ENCODE measurements at places on chromosomes 2 and 18.

DNA sequence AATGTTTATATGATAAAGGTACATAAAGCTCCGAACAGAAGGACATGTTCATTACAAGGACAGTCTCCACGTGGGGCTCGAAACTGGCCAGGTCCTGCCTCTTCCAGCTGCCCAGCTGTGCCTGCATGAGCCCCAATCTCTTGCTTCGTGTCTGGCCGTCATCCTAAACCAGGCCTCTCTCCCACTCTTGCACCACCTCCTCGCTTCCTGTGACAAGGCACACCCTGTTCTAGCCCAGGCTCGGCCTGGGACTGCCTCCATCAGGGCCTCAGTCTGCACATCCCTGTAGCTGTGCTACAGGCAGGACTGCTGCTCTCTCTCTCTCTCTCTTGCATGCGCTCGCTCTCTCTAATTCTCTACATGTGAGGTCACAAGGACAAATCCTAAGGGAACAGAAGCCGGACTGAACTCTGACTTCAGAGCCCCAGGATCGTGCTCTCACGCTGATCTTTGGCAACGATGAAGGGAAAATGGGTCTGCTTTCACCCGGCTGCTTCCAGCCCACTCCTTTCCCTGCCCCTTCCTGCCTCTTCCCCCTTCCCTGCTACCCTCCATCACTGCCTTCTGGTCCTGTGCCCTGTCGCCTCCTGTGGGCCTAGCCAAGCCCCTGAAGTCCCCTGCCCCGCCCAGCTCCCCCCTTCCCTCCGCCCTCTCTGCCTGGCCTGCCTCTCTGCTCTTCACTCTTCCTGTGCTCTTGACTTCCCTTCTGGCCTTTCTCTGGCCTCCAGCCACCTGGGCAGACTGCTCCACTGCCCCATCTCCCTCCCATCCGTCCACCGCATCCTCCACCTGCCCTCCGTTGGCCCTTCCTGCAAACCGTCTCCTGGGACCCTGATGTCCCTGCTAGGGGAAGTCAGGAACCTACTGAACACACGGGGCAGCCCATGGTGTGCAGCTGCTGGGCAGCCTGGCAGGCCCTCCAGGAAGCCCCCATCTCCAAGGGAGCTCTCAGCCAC is 7.8 kb upstream of the GPR55 start:
- peak; percentile 36 for DNase-seq

GRCh38 chr2:97005353-97005752 is 19.0 kb upstream of the FAM178B start:
- no peak for DNase-seq

- DNase-seq: no peak
Observed at GRCh38 chr2:37737507-37737906, 66.1 kb upstream of the CDC42EP3 start.

GRCh38 chr2:16614314-16614860 is 51.2 kb downstream of the CYRIA start:
- no peak for DNase-seq

- peak; percentile 10 for DNase-seq
Observed at GRCh38 chr2:68292108-68292710, 27.5 kb downstream of the CNRIP1 start.

DNA sequence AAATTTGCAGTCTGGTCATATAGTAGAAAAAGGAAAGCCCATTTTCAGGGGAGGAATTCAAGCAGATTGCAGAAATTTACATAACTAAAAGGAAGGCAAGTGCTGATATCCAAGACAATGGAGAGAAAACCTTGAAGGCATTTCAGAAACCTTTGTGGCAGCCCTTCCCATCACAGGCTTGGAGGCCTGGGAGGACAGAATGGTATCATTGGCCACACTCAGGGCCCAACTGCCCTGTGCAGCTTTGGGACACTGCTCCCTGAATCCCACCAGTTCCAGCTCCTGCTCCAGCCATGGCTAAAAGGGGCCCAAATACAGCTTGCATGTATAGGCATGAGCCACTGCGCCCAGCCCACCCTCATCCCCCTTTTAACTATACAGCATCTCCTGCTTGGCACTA is 81.1 kb upstream of the NYAP2 start:
- DNase-seq: no peak

DNA sequence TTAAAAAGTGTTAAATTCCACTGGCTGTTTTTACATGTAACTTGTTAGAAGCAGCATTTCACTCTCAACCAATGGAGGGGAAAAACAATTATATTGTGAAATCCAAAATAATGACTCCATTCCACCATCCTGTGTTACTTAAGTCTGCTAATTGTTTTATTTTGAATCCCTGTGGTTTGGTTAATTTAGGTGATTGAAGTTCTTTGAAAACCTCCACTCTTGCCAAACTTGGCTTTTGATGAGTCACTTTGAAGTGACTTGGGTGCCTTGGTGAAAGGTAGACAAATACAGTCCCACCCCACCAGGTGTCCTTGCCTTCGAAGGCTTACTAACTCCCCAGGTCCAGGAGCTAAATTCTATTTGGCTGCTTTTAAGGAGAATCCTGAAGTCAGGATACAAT is 1303.8 kb upstream of the NRXN1 start:
- DNase-seq: no peak

DNA sequence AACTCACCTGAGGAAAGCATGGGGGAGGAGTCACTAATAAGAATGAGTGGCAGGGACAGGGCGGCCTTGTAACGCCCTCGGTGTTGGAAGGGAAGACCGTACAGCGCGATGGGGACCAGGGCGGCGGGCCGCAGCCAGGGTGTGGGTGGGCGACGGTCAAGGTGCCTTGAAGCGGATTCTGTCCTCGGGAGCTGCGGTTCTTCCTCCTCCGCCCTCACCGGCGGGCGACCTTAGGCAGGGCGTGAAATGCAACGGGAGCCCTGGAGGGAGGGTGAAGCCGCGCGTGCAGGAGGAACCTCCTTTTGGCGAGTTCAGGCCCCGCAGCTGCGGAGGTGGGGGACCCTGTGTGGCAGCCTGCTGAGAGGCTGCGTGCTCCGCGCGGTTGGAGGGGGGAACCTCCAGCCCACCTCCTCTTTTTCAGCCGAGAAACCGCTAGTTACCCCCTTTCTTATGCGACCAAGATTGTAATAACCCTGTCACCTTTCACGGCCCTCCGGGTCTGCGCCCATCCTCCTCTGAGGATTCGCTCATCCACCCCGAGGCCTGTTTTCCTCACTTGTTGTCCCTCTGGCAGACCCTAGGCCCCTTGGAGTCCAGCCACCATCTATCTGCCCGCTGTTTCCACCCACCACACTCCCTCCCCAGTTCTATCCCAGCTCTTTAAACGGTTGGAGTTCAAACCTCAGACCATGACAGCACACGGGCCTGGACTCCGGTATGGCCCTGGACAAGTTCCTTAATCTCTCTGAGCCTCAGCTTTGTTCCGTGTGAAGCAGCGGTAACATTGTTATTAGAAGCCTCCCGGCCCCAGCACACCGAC is 823 bp upstream of the RNU2-63P start:
- DNase-seq: peak; percentile 16

GRCh38 chr2:48939232-48939631 is 183.7 kb upstream of the LHCGR start:
- no peak for DNase-seq

GRCh38 chr18:49967171-49967570 is 153.8 kb upstream of the ACAA2 start:
- no peak for DNase-seq

DNA sequence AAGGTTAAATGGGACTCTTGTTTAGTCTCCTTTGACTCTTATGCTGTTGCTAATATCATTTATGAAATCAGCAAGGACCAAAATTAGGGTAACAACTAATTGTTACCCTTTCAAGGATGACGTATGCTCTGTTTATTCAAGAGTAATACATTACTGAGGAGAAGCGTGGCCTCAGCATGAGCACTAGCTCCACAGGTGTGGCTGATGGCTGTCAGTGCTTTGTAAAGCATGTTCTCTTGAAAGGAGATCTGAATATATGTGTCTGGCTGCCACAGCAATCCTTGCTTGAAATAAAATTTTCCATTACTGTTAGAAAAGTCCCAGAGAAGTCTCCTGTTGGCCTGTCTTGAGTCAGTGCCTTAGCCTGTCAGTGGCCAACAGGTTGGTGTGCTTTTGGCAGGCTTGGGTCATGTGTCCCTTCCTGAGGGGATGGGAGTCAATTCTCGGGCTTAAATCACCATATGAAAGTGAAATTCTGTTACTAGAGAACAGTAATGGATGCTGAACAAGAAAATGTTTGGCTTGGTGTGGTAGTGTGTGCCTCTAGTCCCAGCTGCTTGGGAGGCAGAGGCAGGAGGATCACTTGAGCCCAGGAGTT is 32.7 kb downstream of the ABI2 start:
- DNase-seq: no peak

DNA sequence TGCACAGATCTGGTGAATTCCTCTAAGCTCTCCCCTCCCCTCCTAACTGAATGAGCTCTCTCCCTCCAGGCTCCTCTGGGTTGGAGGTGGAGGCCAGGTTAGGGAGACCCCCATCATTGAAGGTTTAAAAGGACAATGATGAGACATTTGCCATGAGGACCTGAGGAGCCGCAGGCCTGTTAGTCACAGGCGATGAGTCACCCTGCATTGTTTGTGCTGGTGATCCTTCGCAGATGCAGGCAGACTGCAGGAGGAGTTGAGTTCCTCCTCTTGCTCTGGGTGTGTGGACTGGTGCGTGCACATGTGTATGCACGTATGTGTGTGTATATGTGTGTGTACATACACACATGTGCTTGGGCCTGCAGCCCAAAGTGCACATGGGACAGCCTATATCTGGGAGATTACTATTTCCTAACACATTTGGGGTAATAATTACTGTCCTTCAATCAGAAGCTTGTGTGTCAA is 42.0 kb downstream of the MCFD2 start:
- peak; percentile 86 for DNase-seq

- no peak for DNase-seq
Observed at GRCh38 chr2:136081582-136082210, 36.3 kb downstream of the CXCR4 start.

GRCh38 chr2:141610564-141611175 is 520.1 kb downstream of the LRP1B start:
- DNase-seq: no peak

DNA sequence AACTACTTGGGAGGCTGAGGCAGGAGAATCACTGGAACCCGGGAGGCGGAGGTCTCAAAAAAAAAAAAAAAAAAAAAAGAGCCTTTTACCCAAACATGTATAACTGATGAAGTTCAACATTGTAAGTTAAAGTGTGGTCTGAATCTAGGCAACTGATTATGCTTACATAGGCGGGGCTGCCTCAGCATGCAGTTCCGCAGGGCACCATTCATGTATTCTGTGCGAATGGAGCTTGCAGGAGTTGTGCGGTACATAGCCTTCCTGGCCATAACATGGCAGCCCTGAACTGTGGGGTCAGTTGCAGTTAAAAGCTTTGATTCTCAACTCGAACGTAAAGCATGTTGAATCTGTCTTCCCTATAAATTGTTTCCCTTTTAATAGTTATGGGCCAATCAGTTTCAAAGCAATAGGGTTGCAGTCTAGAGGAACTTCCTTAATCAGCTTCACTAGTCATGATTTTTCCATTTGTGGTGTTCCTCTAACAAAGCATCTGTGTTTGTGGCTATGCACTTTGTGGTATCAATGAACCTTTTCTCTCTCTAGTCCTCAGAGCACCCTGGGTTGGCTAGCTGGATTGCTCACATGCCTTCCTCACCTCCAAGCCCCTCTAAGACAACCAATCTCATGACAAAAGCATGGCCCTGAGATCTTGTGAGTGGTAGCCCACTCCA is 30.6 kb upstream of the CEP68 start:
- DNase-seq: no peak

GRCh38 chr18:8471372-8471771 is 137.9 kb upstream of the RAB12 start:
- DNase-seq: no peak

DNA sequence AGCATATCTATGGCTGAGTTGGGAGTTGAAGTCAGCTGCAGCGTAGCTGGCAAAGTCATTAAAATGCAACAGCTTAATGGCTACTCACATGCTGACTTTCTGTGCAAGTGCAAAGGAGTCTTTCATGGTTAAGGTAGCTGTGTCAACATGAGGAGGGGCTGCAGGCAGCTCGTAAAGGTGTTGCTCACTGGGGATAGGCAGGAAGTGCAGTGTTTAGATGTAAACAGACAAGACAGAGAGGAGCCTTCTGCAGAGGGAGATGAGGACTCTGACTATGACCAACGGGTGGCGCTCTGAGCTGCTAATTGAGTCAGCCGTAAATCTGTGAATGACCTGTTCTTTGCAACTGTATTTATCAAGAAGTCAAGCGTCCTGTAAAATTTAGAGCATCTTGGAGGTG is 22.3 kb upstream of the CAVIN2 start:
- no peak for DNase-seq

DNA sequence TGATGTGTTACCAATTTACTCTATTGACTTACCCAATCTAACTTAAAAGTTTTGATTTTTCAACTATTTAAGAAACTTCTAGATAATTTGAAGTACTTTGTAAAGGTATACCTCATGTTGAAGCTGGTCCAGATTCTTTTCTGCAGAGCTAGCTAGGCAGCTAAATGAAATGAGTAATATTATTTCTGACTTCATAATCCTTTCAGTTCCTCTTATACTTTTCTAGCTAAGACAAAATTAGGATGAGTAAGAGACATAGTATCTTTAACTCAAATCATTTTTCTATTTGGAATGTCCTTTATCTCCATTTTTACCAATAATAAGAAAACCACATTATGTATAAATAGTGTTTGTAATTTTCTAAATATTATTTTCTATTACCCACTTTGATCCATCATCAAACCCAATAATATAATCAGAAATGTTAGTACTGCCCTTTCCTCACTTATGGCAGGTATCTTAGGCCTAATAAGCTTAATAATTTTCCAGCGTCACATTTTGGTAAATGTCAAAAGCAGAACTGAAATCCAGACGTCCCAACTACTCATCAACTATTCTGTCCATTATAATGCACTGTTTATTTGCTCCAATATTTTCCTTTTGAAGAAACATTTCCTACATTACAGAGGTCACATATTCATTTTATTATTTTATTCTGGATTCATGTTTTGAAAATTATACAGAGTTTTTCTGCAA is 456.6 kb downstream of the THSD7B start:
- no peak for DNase-seq

- DNase-seq: no peak
Observed at GRCh38 chr18:62377131-62377807, 52.2 kb downstream of the TNFRSF11A start.

DNA sequence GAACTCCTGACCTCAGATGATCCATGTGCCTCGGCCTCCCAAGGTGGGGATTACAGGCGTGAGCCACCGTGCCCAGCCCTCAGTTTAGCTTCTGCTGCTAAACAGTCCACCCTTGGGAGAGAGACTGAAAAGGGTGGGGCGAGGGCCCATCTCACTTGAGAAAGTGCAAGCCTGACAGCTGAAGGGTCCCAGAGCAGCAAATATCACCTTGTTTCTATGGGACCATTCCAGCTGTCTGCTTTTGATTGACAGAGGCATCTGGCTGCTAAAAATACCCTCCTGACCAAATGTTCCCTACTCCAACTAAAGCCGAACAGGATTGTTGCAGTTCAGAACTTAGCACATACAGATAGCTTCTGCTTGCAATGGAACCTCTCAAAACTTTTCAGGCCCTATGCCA is 436 bp upstream of the SMYD1 start:
- DNase-seq: no peak

GRCh38 chr18:51154431-51155063 is 42.9 kb downstream of the MEX3C start:
- no peak for DNase-seq

All from fibroblast of the conjunctiva (primary cell).